ENCODE measurements at places on chromosomes 2 and 18.

DNA sequence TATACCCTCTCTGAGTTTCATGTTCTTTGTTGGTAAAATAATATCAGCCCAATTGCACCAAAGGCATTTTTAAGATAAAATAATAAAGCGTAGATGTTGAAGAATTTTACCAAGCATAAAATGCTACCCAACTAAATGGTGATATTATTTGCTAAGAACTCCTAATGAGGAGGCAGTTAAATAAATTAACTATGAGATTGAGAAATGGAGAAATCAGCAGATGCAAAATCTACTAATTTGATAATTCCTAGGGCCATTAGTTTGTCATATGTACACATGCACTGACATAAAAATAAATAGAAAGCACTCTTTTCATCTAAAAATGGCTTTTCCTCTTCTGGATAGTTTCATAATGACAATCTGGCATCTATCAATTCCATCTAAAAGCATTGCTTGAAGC is 681.5 kb upstream of the FAM98A start:
- DNase-seq, result no peak

- DNase-seq, result peak; percentile 63
These were observed 3.9 kb upstream of the WDSUB1 start for GRCh38 chr2:159290289-159290907.

DNA sequence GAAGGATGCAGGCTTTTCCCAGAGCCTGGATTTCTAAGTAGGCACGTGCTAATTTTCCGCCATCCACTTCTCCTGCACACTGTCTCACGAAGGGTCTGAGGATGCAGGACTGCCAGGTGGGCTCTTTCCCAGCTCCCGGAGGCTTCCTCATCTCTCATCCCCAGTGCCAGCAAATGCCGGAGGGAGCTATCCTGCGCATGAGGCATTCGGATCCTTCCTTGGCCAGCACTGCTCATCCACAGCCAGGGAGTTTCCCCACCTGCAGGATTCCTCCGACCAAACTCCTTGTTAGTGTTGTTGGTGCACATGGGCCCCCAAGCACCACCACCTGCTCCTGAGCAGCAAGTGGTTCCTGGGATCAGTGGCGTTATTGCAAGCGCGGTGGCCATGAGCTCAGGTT is 5.0 kb downstream of the CNDP1 start:
- DNase-seq, result no peak

- no peak for DNase-seq
These were observed 157.1 kb upstream of the LRRTM1 start for GRCh38 chr2:80461505-80462197.

GRCh38 chr2:164710837-164711765 is 89.8 kb upstream of the GRB14 start:
- DNase-seq, result no peak

GRCh38 chr2:1234731-1235308 is 178.4 kb upstream of the TPO start:
- no peak for DNase-seq

- DNase-seq, result no peak
These were observed 21.9 kb downstream of the TMEM237 start for GRCh38 chr2:201621293-201621999.

GRCh38 chr18:74582642-74583041 is 15.0 kb upstream of the ZNF407 start:
- no peak for DNase-seq

- DNase-seq, result no peak
These were observed 11.2 kb downstream of the RUFY4 start for GRCh38 chr2:218079943-218080913.

DNA sequence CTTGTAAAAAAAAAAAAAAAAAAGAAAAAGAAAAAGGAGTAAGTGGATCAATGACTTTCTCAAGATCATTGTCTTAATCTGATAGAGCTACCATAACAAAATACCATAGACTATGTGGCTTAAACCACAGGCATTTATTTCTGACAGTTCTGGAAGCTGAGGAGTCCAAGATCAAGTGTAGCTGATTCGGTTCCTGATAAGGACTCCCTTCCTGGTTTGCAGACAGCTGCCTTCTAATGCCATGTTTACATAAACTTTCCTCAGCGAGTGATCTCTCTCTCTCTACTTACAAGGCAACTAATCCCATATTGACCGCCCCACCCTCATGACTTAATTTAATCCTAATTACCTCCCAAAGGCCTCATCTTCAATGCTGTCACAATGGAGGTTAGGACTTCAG is 36.5 kb upstream of the SIX2 start:
- DNase-seq, result no peak

- no peak for DNase-seq
These were observed 34.6 kb downstream of the EIPR1 start for GRCh38 chr2:3343012-3343411.

- peak; percentile 68 for DNase-seq
These were observed 288.5 kb downstream of the PDE11A start for GRCh38 chr2:177783835-177784744.

- DNase-seq, result no peak
These were observed 71.3 kb downstream of the VWA3B start for GRCh38 chr2:98158305-98158704.

GRCh38 chr18:35927430-35927829 is 45.0 kb upstream of the RMP24 start:
- no peak for DNase-seq

- DNase-seq, result no peak
These were observed 623.9 kb downstream of the NYAP2 start for GRCh38 chr2:226023383-226023782.

DNA sequence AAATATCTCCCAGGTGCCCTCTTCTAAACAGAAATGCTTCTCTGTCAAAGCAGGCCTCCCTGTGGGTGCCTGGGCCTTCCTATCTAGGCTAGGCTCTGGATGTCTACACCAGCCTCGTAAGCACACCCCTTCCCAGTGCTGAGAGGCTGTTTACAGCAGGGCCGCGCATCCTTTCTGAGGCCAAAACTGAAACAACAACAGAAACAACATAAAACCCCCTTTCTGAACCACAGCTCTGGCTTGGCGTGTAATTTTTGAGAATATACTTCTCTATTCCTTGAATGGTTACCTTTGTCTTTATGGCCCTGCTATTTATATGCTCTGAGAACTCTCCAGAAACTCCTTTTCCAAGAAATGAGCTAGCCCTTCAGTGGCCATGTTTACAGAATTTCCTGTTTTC is 118.4 kb downstream of the BCL2L11 start:
- DNase-seq, result no peak

GRCh38 chr2:161576421-161576820 is 47.8 kb upstream of the SLC4A10 start:
- DNase-seq, result no peak

- DNase-seq, result no peak
These were observed 149.2 kb downstream of the TGIF1 start for GRCh38 chr18:3599195-3599594.

- no peak for DNase-seq
These were observed 62.9 kb upstream of the ASPRV1 start for GRCh38 chr2:70024284-70024683.

- no peak for DNase-seq
These were observed 239.9 kb downstream of the CYRIA start for GRCh38 chr2:16425462-16426336.

GRCh38 chr2:239640676-239641578 is 240.1 kb upstream of the HDAC4 start:
- DNase-seq, result no peak

DNA sequence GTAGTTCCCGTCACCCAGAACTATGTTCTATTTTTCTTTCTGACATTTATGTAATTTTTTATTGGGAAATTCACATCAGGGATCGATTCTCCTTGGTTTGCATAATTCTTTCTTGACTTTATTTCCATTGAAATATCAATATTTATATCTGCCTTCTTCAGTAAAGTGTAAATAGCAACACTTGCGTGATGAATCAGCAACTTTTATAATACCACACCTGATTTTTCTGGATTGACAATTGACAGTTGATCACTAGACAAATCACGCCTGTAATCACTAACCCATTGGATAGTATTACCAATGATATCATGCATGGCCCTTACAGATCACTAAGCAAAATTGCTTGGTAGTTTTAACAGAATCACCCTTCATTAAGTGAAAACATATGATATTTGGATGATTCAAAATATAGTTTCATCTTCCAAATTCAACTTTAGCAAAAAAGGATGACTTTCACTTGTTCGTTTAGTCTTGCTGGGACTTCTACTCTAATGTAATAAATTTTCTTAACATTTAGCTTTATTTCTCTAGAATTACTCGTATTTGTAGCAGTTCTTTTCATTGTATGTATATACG is 139.0 kb upstream of the RASGRP3 start:
- DNase-seq, result no peak

GRCh38 chr18:12679183-12679786 is 21.4 kb upstream of the SPIRE1 start:
- peak; percentile 19 for DNase-seq

- no peak for DNase-seq
These were observed 531.6 kb upstream of the CHAC2 start for GRCh38 chr2:53235836-53236582.

DNA sequence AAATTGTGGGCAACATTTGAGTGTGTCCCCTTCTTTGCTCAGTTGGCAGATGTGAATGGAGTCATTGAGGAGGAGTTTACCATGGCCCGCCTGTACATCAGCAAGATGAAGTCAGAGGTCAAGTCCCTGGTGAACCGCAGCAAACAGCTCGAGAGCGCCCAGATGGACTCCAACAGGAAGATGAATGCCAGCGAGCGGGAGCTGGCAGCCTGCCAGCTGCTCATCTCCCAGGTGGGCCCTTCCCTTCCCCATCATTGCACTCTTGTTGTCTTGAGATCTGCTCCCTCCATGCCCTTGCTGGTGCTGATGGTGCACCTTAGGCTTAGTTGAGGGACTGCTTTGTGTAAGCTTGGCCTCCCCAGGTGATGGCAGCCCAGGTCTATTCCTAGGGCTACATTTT is 47.5 kb upstream of the LYPD6B start:
- no peak for DNase-seq

- DNase-seq, result peak; percentile 59
These were observed at the start of gene CYBRD1 for GRCh38 chr2:171522052-171522787. Gene CYBRD1 (plus strand): TSS chr2:171522474. CDS start chr2:171522546, 72 bp downstream.

- DNase-seq, result no peak
These were observed 907.2 kb upstream of the CDH2 start for GRCh38 chr18:29084120-29084519.

- no peak for DNase-seq
These were observed 22.9 kb upstream of the DARS1 start for GRCh38 chr2:136008205-136008865.

DNA sequence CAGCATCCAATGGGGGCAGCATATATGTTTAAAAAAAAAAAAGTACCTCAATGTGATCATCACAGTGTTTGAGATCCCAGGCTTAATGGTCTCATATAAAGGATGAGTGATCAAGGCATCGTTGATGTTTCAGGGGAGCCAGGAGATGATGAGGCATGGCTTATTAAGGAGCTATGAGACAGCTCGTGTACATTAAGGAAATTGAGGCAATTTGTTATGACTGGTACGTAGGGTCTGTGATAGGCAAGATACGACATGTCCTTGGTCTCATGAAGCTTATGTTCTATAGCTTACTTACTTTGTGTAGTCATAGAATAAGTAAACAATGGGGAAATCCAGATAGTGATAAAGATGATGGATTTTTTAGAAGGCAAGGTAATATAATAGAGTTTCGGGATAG is 49.1 kb upstream of the FAM171B start:
- DNase-seq, result no peak

DNA sequence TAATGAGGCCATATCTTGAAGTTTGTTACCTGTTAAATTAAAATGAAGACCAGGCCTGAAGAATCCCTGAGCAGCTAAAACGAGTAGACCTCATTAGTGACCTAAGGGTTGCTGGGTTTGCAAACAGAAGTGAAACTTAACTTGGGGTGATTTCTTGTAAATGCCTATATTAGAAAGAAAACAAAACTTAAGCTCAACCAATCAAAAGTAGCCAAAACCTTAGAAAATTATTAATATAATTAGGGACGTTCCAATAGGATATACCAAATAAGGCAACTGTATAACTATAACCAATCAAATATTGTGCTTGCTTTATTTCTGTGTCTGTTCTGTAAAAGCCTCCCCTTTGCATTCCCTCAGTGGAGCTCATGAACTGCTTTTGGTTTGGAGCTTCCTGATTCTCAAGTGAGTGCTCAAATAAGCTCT is 137.9 kb upstream of the VRK2 start:
- no peak for DNase-seq

GRCh38 chr18:34808389-34808788 is 98.3 kb downstream of the DTNA start:
- no peak for DNase-seq

DNA sequence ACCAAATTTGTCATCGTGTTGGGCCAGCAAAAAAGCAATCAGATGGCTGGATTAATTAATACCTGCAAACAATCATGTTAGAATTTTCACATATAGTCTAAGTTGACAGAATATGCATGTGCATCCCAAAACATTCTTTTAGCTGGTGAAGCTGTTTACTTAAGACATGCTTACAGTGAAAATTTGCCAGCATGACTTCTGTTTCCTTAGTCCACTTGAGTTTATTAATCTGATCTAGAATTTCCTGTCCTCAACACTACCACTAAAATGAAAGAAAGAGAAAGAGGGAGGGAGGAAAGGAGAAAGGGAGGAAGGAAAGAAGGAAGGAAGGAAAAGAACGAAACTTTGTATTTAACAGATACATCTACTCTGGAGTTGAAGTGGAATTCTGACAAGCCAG is 2109.9 kb upstream of the PIK3C3 start:
- DNase-seq, result no peak

- no peak for DNase-seq
These were observed 76.8 kb downstream of the LIMS1 start for GRCh38 chr2:108611021-108611420.

DNA sequence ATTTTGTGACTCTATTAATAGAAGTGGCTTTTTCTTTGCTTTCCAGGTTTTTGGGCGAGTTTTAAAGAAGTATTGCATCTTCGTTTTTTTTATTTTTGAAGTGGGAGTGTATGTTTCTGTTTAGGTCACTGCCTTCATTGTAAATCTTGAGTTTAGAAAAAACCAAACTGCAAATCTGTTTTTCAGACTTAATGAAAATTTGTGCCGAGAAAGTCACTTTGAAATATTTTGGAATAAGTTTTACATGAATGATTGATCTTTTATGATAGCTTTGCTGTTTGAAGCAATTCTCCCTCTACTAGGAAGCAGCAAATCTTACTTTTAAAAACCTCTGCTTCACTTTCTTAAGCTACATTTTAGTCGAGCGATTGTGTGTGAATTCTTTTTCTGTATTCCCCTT is 2.2 kb downstream of the SMAD4 start:
- no peak for DNase-seq

DNA sequence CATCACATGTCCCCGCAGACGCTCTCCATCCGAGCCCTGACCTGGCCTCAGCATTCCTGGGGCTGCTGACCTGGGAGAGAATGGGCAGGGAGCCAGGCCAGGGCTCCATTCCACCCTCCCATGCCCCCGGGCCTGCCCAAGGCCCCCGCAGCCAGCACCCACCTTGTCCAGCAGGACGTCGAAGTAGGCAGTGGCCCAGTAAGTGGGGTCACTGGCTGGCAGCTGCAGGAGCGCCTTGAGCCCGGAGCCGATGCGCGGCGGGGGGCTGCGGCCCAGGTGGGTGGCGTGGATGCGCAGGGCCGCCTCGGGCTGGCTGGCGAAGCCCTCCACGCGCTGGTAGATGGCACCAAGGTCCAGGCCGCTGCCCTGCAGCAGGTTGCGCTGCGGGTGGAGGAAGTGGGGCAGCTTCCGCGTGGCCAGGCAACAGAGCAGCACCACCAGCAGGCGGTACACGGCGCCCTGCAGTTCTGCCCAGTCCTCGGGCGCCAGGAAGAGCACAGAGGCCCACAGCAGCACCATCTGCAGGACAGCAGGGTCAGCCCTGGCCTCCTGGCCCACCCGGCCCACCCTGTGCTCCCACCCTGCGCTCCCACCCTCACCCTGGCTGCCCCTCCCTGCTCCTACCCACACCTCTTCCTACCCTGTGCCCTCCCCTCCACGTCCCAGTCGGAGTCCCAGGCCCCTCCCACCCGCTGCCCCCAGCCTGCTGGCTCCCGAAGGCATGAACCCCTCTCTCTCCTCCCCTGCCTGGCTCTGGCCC is 7.6 kb downstream of the MAB21L4 start:
- DNase-seq, result no peak

Measured in GM04503 (cell line).